ENCODE measurements at places on chromosomes 7 and 10.

DNA sequence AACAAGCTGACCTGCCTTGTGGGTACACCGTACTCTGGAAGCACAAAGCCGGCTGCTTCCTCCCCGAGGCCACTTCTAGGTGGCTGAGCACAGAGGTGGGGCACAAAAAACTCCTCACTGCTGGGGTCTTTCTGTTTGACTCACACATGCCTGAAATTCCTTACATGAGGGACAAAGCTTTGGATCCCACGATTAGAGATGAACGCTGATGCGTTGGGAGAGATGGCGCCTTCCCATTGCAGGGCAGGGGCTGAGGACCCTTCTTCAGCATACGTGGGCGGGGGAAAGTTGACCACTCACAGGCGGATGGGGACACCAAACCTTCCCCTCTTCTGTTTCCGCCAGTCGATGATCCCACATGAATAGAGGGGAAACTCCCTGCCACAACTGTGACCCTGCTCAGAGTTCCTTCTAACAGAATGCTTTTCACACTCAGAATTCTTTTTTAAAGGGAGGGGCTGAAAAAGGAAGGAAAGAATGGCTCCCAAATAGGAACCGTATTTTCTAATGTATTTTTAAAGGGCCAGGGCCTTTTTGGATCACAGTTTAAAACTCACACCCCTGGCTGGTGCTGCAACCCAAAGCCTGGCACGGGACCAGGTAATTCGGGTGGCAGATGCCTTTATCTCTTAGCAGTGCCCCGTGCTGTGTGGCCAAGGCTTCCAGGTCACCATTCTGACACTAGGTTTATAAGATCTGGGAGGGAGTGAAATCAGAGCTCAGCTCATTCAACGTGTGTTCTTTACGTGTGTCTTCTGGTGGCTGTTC lies 134.0 kb downstream of the PRKAG2 start:
- DNase-seq: no peak

DNA sequence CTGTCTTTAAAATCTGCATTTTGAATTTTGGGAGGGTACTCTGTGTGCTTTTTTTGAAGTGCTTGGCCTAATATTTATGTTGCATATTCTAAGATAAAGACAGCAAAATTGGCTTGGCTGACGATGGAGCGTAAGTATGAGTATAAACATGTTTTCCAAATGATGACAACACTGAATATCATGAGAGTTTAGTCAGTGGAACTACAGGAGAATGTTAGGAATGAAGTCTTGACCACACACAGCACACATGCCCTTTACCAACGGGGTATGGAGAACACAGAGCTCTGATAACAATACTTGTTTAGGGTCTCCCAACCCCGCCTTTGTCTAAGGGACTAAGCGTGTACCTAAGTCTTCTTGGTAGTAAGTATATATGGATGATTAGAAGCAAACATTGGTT lies 253.9 kb upstream of the FZD8 start:
- DNase-seq: no peak

GRCh38 chr10:97063983-97064837 lies 121.5 kb downstream of the SLIT1 start:
- no peak for DNase-seq

- DNase-seq: no peak
These were observed 18.3 kb upstream of the AQP1 start for GRCh38 chr7:30893357-30893756.

DNA sequence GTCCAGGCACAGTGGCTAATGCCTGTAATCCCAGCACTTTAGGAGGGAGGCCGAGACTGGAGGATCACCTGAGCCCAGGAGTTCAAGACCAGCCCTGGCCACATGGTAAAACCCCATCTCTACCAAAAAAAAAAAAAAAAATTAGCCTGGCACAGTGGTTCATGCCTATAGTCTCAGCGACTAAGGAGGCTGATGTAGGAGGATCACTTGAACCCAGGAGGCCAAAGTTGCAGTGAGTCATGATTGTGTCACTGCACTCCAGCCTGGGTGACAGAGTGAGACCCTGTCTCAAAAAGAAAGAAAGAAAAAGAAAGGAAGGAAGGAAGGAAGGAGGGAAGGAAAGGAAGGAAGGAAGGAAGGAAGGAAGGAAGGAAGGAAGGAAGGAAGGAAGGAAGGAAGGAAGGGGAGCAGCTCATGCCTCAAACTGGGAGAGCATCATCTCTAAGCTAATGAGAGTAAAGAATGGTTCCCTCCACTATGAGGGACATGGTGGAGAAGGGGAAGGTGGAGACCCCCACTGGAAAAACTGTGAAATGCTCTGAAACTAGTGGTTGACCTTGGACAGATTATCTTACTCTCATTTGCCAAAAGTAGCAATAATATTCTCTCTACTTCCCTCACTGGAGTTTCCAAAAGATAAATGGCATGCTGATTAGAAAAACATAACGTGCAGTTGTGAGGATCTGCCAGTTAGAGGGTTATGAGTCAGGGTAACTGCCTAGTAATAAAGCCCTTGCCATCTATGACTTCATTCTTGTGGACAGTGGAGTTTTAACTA lies 16.8 kb downstream of the GIMAP5 start:
- DNase-seq: no peak

GRCh38 chr10:56142092-56142728 lies 218.8 kb downstream of the ZWINT start:
- no peak for DNase-seq

All from NCI-H1436 (cell line).